ENCODE measurements at places on chromosomes 5 and 9. TPM values are rescaled to one million over a fixed set of nuclear protein-coding genes. Genes with fewer than 3 reads are reported as not detected.

PCDHGA11 gene
- 20.6 TPM for total RNA-seq

PCDHB5 gene
- 2.2 TPM for total RNA-seq

IFNB1 gene
- total RNA-seq: not detected

RETREG1 gene
- total RNA-seq: 2.4 TPM

LCN6 gene
- not detected for total RNA-seq

CCL28 gene
- total RNA-seq: 20.9 TPM

NIPAL4 gene
- total RNA-seq: 0.07 TPM

CARD9 gene
- 3.1 TPM for total RNA-seq

CDC20B gene
- 0.07 TPM for total RNA-seq

ANKRD34B gene
- total RNA-seq: not detected

DBH gene
- total RNA-seq: not detected

LURAP1L gene
- total RNA-seq: 25.4 TPM

SLC34A1 gene
- total RNA-seq: not detected

CCDC180 gene
- 0.76 TPM for total RNA-seq
